HS-27A (cell line): ENCODE measurements at places on chromosomes 2 and 18.

- no peak for DNase-seq
Measured at GRCh38 chr18:58805467-58806187, 59.0 kb upstream of the ZNF532 start.

DNA sequence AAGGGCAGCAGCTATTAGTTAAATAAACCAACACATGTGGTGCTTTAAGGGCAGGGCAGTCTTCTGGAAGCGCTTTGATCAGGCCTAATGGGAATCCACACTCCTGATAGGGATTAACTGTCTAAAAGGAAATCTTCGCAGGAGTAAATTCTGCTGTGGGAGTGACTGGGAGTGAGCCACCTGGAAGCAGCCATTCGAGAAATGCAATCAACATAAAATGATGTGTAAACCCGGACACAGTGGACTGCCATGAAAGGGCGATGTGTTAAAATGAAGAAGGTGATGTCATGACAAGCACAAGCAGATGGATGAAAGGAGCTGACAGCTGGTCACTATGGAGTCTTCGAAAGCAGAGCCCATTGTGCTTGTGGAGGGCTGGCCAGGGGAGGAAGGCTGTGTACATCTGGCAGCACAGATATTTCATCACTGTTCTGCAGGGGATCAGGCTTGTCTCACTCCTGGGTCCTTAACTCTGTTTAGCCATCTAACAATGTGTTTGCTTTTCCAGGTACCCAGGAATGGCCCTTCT, 24.8 kb upstream of the GALNT14 start:
- DNase-seq = no peak

GRCh38 chr2:203722411-203722810, 16.0 kb downstream of the CD28 start:
- DNase-seq = no peak

DNA sequence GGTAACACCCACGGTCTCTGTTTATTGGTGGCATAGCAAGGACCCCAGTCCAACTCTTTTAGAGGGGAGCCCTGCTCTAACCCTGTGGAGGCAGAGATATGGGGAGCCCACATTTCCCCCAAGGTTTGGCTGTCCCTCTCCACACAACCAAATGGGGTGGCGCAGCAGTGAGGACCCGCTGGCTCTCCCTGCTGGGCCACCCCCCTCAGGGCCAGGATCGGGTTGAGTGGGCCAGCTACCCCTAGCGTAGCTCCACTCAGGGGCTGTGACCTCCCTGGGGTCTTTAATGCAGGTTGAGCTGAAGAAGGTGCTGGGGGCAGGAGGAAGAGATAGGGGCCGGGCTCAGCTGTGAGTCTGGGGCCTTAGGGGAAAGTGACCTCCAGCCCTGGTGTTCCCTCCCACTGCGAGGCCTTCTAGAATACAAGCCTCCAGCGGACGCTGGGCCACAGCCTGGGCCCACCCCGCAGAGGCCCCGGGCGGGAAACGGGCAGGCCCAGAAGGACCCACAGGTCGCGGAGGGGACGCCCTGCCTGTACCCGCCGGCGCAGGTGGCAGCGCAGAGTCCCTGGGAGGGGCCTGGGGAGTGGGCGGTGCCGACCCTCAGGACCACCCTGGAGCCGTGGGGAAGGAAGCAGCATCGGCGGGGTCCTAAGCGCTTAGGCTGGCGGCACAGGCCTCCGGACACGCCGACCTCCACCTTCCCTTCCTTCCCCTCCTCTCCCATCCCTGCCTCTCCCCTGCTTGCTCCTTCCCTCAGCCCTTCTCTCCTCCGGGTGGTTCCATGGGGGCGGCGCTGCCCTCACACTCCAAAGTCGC, 9.6 kb downstream of the CROCC2 start:
- no peak for DNase-seq

DNA sequence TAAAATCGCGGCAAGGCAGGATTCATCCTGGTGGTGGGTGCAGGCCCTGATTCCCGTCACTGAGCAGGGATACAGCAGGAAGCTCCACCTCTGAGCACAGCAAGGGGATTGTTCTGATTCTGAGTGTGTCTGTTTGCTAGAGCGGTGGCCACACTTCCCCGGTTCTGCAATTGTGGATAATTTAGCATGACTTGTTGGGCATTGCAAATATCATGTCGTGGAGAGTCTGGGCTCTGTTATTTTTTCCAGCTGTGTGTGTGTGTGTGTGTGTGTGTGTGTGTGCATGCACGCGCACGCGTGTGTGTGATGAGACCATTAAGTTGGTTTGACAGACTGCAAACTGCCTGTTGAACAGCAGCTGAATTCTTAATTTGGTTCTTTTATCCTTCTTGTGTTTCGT, 4.1 kb upstream of the TMEM18 start:
- no peak for DNase-seq

- no peak for DNase-seq
Measured at GRCh38 chr2:177747384-177747783, 325.2 kb downstream of the PDE11A start.

- no peak for DNase-seq
Measured at GRCh38 chr2:88575051-88575450, 52.2 kb downstream of the EIF2AK3 start.

- DNase-seq = no peak
Measured at GRCh38 chr2:20674309-20674965, 7.5 kb downstream of the GDF7 start.

DNA sequence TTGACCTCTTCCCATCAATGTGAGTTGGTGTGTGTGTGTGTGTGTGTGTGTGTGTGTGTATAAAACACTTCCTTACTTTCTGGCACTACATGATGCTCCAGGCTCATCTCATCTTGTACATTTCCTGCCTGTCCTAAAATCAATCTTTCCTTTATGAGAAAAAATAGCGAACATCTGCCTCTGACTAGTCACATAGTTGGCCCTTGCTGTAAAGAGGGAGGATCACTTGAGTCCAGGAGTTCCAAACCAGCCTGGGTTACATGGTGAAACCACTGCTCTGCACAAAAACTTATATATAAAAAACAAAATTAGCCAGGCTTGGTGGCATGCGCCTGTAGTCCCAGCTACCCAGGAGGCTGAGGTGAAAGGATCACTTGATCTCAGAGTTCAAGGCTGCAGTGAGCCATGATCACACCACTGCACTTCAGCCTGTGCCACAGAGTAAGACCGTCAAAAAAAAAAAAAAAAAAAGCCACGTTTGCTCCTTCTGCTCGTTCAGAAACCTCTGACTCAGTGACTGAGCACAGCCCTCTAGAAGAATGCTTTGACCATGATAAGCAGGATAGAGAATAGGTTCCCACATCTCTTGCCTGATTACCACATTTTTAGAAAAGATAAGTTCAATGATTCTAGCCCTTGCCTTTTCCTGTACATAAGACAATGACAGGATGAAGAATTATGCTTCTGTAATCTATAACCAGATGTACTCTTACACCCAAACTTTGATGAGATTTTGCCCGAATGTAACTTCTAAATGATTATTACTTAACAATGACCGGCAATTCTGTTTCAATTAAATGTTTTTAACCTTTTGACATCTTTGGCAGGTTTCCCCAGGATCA, 45.2 kb upstream of the ST3GAL5 start:
- no peak for DNase-seq

DNA sequence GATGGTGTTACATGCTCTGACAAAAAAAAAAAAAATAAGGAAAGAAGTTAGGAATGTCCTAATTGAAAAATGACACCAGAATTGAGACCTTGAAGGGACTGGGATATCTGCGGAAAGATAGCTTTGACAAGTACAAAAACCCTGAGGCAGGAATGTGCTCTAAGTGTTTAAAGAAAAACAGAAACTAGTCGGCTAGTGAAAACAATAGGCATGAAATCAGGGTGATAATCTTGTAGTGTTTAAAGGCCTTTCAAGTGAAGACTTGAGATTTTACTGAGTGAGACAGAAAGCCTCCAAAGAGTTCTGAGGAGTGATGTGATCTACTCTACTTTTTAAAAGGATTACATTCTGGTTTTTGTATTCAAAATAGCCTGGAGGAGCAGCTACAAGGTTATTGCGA, 107.4 kb downstream of the COBLL1 start:
- no peak for DNase-seq

GRCh38 chr18:32349728-32350395, 120.8 kb downstream of the GAREM1 start:
- DNase-seq = peak; percentile 72

DNA sequence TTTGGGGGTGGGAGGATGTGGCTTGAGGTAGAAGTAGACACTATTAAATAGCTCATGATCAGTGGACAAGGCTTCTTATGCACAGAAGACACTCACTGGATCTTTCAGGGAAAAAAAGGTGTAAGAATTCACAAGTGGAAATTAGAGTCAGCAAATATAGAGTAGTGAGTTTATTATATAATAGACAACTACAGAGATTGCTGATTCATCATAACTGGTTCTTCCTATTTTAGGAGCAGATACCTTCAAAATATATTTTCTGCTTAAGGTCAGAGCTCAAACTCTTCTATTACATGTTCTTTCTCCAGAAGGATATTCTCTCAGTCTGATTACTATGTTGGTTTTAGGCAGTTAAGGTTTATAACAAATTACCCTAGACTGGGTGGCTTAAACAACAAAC, 646.9 kb upstream of the CDH7 start:
- no peak for DNase-seq

DNA sequence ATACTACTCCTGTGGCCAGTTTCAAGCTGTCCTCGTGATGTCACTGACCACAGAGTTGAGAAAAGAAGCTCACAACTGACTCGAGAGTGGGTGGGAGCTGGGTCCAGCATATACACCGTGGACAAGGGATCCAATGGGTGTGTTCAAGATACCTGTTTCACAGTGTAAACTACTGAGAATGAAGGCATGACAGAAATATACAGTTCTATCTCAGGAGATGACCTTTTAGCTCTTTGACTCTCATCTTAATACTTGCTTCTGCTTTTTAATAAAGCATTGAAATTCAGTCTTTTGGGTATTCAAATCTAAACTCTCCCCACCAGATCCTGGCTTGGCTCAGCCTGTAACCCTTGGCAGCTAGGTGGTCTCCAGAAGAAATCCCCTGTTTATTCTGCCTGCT, 130.1 kb downstream of the MAP2 start:
- no peak for DNase-seq

DNA sequence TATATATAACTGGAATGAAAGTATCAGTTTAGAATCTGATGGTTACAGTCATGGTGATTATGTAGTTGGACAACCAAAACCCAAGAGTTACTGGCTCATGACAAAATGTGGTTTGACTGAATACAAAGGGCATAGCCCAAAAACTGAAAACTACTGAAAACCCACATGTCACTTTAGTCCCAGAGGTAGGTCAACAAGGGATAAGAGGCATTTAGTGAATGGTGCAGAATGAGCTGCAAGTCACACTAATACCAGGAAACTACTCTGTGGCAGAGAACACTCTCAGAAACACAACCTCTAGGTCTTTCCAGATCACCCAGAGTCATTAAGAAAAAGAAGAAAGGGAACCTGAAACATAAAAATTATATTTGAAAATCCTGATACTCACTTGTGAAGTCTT, 154.5 kb downstream of the AGPS start:
- no peak for DNase-seq

DNA sequence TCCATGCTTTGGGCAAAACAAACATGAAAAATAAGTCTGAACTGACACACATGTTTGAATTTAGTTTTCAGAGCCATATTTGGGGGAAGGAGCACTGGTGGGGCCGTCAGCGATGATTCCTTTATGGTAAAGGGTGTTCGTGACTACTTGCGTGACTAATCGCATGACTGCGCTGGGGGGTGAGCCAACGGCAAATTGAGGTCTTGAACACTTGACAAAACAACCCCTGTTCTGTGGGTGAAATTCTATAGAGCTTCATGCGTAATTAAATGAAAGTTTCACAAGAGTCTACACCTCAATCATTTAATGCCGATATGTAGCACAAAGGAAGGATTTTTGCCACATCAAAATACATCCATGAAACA, 127.5 kb upstream of the CYP1B1 start:
- no peak for DNase-seq

GRCh38 chr2:184596819-184597411, 1.4 kb upstream of the ZNF804A start:
- no peak for DNase-seq

- no peak for DNase-seq
Measured at GRCh38 chr2:217248312-217248935, 388.6 kb upstream of the TNP1 start.

DNA sequence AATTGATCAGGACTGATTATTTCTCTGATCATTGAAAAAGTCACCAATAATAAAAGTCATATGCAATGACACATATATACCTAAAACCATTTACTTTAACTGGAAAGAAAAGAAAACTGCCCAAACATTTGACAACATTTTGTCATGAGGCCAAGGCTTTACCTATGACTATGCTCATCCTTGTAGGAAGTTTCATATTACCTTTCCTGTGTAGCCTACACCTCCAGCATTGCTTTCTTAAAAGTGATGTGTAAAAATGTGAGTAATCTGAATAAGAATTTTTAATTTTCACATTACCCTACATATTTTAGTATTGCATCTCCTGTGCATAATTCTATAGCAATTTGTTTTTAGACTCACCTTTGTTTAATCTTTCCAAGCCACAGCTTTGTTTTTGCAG, 419.8 kb upstream of the FIGN start:
- DNase-seq = no peak

DNA sequence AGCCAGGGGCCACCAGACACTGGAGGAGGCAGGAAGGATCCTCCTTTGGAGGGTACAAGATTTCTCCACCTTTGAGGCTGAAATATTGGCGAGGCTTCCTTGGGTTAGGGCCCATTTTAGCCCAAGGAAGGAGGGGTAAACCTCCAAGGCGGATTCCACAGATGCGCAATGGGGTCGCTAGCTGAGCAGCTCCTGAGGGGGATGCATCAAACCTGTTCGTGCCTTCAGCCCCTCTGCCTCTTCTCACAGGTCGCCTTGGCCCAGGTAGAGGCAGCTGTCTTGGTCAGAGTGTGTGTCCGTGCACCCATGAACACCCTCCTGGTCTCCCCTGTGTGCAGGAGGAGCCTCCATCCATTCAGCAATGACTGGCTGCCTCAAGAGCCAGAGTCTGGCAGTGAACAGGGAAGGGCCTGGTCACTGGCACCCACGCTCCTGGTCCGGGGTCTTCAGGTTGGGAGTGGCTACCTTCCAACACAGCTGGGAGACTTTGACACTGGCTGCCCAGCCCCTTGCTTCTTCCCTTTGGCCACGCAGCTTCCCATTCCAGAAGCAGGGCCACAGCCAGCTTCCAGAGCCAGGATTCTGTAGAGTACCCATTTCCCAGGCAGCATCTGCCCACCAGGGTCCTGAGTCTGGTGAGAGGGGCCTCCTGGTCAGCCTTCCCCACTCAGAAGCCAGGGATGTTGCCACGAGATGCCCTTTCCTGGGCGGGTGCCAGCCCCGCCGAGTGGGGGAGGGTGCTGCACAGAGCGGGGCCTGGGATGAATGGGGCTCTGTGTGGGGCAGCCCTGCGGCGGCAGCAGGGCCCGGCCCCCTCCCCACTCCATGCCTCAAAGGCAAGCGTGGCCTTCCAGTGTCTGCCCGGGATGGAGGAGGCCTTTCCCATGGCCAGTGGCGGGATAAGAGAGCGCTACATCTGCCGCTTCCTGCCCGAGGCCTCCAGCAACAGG, 95.8 kb upstream of the GPC1 start:
- no peak for DNase-seq
